Nucleus accumbens (tissue), 56 donors: ENCODE measurements at places on chromosomes 16 and 17.

- no peak for DNase-seq
Observed at GRCh38 chr17:77438241-77439188, 297.7 kb downstream of the SEC14L1 start.

GRCh38 chr17:58005031-58005727, 1.9 kb downstream of the SRSF1 start:
- DNase-seq: no peak

GRCh38 chr16:89909777-89910716, 8.6 kb upstream of the MC1R start:
- DNase-seq: peak; percentile 64

DNA sequence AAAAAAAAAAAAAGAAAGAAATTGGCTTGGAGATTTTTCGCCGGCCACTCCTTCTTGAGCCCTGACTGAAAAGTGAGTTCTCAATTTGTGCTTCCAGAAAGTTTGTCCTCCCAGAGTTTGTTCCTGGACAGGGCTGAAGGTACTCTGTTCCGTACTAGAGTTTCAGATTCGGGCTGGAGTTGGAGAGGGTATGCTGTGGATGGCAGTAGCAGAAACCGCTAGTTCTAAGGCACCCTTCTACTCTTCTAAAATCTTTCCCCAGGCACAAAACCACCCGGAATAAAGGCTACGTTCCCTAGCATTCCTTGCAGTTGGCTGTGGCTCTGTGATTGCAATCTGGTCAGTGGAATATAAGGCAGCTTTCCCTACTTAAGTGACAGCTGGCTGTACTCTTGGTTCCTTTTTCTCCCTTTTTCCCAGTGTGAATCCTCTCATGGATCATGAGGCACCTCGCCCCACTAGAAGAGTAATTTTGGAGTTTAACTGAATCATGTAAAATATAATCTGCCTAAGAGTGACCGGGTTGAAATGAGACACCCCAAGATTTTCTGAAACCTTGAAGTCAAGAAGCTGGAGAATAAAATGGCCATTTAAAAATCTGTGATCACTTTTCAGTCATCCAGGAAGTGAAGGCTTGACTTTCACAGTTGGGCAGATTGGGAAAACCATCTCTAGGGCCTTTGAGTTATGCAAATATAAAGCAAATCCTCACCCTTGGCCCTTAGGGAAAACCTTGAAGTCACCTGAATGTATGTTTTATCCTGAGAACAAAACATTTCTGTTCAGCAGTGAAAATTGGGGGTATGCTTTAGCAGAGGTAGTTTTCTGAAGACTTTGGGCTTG, 901 bp upstream of the HEATR6 start:
- no peak for DNase-seq

- no peak for DNase-seq
Observed at GRCh38 chr16:78584991-78585390, 485.5 kb downstream of the WWOX start.

GRCh38 chr16:81003610-81004460, 2.9 kb downstream of the CMC2 start:
- DNase-seq: no peak

DNA sequence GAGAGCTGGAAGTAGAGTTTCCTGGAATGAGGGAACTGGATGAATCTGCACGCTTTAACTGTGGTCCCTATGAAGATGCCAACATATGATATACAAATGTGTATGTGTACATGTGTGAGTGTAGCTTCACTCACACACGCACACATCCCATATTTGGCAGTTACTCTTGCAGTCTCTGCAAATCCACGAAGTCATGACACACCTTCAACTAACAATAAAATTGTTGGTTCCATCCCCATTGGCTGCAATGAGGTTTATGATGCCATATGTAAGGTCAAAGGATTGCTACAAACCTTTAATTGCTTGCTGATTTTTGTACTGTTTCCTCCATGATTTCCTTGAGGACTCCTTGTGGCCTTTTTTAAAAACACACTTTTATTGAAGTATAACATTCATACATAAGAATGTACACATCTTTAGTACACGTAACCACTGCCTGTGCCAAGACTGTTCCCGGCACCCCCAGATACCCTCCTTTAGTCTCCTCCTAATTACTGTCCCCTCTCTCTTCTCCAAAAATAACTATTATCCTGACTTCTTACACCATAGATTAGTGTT, 22.0 kb downstream of the MYO1D start:
- DNase-seq: no peak

DNA sequence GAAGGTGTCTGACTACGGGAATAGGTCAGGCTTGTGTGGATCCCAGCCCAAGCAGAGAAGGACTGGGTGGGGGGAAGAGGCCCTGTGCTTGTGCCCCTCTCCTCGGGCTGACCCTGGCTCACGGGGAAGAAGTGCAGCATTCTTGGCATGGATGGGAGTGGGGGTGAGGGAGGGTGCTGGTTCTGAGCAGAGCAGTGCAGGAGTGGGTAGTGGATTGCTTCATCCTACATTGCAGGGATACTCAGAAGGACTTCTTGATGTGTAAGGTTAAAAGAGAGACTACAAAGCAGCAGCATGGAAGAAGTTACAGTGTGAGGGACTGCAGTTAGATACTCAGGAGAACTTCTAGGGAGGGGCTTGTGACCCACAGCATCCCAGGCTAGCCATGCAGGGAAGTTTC, 2.1 kb downstream of the ARHGAP23 start:
- DNase-seq: no peak

- DNase-seq: no peak
Observed at GRCh38 chr16:25235991-25236390, 19.2 kb downstream of the AQP8 start.
